Endothelial cell of umbilical vein (primary cell): ENCODE measurements at places on chromosomes 1 and 21. TPM values are rescaled to one million over a fixed set of nuclear protein-coding genes. Genes with fewer than 3 reads are reported as not detected.

The FGR gene
- not detected in 2 replicates for total RNA-seq

The FBXO44 gene
- total RNA-seq, result 14.5 and 16.8 TPM in 2 replicates

DNA sequence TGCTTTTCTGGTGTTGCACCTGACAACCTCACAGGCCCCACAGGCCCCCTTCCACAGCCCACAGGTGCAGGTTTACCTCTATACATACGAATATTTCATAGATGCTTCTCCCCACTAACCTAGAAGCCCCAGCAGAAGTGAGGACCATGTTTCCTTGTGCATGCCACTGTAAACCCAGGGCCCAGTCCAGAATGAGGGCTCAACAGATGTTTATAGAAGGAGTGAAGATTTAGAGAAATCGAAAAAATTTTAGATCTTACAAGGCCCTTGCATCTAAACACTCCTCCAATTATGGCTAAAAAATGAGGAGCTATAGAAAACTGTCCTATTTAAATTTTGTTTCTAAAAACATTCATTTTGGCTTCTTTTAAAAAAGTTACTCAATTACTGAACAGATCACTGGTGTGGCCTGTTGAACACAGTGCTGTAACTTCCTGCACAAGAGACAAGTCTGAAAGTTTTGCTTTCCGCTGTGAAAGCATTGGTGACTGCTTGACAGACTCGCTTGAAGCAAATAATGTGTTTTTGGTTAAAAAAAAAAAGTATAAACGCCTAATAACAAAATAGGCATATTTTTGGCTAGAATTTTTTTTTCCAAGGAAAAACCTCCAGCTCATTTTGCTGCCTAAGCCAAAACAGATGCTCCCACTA lies 1.2 kb downstream of the ABCB10 start:
- no peaks in the 10 kb centered on the region for H3K27me3 ChIP-seq
- no peaks in the 10 kb centered on the region for H3K36me3 ChIP-seq
- peak overlapping the region; percentile 84 for H3K4me3 ChIP-seq
- H3K27ac ChIP-seq, result no peak overlapping the region
- DNase-seq, result peak; percentile 19
- peaks cover 15% of the 10 kb centered on the region for H3K4me1 ChIP-seq

DNA sequence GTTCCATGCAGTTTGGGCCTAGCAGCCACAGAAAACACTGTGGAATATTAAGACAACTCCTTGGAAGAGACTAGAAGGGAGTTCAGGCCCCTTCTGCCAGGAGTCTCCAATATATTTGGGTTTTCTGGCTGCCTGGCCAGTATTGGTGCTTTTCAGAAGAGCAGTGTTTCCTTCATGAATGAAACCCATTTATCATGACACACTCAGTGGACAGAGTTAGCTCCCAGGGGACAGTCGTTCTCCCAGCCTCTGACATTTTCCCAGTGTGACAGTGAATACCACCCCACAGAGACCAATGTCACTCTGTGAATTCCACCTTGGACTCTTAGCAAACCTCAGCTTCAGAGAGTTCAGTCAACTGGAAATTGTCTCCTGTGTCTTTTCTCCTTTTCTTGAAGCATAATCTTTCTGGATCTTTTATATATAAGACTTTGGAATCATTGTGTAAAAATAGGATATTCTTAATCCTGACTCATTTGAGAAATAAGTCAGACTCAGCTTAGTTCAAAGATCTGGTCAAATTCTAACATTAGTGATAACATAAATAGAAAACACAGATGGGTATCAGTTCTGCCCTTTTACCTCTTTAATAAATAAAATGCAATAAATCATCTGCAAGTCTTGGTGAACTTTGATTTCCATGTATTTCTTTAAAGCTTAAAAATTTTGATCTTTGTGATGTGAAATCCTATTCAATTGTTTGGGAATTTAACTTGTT lies 40.4 kb downstream of the GNG12 start:
- no peaks in the 10 kb centered on the region for H3K27me3 ChIP-seq
- peaks cover 86% of the 10 kb centered on the region for H3K4me1 ChIP-seq
- H3K36me3 ChIP-seq, result no peaks in the 10 kb centered on the region

DNA sequence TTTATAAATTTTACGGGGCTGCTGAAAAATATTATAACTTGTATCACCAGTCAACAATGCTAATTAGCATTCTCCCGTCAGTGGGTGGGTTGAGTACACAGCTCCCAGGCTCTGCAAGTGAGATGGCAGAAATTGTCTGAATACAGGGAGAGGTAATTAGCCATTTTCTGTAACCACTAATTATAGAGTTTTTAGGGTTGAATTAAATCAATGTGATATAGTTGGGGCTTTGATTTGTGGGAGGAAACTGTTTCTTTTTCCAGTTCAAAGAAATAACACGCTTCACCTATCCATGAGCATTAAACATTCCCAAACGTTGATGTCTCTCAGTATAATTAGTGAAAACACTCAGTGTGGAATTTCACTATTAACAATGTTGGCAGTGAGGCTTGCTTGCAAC lies 1.5 kb downstream of the VANGL1 start:
- no peaks in the 10 kb centered on the region for H3K27me3 ChIP-seq
- no peak for DNase-seq
- H3K36me3 ChIP-seq, result no peaks in the 10 kb centered on the region

DNA sequence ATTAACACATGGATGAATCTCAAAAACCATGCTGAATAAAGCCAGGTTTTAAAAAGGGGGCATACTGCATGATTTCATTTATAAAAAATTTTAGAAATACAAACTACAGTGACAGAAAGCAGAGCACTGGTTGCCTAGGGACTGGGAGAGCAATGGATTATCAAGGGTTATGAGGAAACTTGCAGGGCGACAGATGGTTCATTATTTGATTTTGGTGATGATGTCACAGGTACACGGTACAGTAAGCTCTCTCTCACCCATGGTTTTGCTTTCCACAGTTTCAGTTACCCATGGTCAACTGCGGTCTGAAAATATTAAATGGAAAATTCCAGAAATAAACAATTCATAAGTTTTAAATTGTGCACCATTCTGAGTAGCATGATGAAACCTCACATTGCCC lies 14.1 kb downstream of the VAMP4 start:
- H3K27ac ChIP-seq, result no peak overlapping the region
- no peak overlapping the region for H3K4me3 ChIP-seq
- H3K4me1 ChIP-seq, result peaks cover 6% of the 10 kb centered on the region
- H3K27me3 ChIP-seq, result no peaks in the 10 kb centered on the region
